ENCODE measurements at places on chromosomes 3 and 15. TPM values are rescaled to one million over a fixed set of nuclear protein-coding genes. Genes with fewer than 3 reads are reported as not detected.

The MAP1A gene
- 332 TPM for total RNA-seq

The IL5RA gene
- total RNA-seq, result not detected

The TMEM45A gene
- 16.9 TPM for total RNA-seq

The RARRES1 gene
- total RNA-seq, result not detected

The ANKUB1 gene
- not detected for total RNA-seq

The KCNAB1 gene
- 0.16 TPM for total RNA-seq

The TXNRD3 gene
- 9.8 TPM for total RNA-seq

The CAPN3 gene
- total RNA-seq, result 12.3 TPM

The PIK3CB gene
- total RNA-seq, result 5.1 TPM

The GABRB3 gene
- not detected for total RNA-seq

The PIGB gene
- 10.6 TPM for total RNA-seq

The CYP11A1 gene
- total RNA-seq, result not detected

The SQOR gene
- total RNA-seq, result 18.1 TPM

The TOP2B gene
- total RNA-seq, result 81.5 TPM
